Stimulated activated CD8-positive, alpha-beta memory T cell treated with anti-CD3 and anti-CD28 coated beads, Interleukin-7, amount 100 ng/mL, for 48 hours (primary cell): ENCODE measurements at places on chromosomes 4 and X.
A peak's percentile ranks its signal among the peaks of the same experiment; 100 is the strongest.

GRCh38 chr4:83174844-83175414, 60.4 kb upstream of the PLAC8 start:
- no peak for DNase-seq

GRCh38 chr4:81919223-81919622, 447.5 kb upstream of the RASGEF1B start:
- DNase-seq, result no peak

- DNase-seq, result no peak
These were observed 120.2 kb downstream of the SHOX start for GRCh38 chrX:750812-751211.

DNA sequence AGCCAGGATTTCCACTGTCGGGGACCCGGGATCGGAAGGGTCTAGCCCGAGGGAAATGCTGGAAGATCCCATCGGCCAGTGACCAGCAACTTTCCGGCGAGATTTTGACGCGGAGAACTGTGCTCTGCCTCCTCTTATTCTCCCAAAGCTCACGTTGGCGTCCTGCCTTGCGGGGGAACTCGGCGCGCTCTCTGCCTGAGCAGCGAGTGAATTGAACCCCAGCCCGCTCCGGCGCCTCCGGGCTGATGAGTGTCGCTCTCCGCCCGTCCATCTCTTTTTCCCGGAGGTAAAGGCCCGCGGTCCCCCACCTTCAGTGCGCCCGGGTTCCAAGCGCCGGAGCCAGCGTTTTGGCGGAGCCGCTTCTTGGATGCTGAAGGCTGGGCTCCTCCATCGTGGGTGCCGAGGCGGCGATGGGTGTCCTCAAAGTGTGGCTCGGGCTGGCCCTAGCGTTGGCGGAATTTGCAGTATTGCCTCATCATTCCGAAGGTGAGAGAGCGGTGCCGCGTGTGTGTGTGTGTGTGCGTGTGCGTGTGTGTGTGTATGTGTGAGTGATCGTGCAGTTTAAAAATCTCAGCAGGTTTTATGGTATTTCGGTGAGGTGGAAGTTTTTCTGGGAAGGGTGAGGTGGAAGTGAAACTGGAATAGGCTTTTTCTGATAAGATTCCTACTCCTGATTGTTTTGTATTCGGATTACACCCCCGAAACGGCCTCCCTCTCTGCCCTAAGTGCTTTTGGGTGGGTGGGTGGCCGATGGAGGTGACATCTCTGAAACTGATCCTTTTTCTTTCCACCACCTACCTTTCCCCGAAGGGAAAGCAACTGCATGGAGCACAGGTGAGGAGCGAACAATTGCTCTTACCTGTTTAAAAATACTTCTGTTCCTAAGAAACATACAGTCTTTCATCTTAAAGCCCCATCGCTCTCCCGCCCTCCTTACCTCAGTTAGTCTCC, 752 bp downstream of the FRAS1 start:
- DNase-seq, result no peak

- no peak for DNase-seq
These were observed at the start of gene FAM133A for GRCh38 chrX:93673869-93674271. FAM133A (plus strand) TSS chrX:93674206; CDS start chrX:93709420, 35,214 bp downstream.

- no peak for DNase-seq
These were observed 69.4 kb upstream of the GATB start for GRCh38 chr4:151830168-151830567.

DNA sequence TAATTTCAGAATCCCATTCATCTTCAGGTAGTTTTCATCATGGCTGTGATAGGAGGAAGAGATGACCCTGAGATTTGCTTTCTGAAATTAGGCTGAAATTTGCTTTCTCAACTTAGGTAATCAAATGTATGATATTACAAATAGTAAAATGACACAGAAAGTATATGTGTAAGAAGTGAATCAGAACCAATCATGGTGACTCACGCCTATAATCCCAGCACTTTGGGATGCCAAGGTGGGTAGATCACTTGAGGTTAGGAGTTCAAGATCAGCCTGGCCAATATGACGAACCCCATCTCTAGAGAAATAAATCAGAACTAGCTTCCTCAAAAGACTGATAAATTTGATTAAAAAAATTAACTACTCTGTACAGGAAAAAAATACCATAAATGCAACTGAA, 555.4 kb downstream of the STPG2 start:
- DNase-seq, result no peak

- no peak for DNase-seq
These were observed 326.4 kb downstream of the PPP3CA start for GRCh38 chr4:101020956-101021355.

- no peak for DNase-seq
These were observed 91.9 kb downstream of the SEL1L3 start for GRCh38 chr4:25770847-25771246.

DNA sequence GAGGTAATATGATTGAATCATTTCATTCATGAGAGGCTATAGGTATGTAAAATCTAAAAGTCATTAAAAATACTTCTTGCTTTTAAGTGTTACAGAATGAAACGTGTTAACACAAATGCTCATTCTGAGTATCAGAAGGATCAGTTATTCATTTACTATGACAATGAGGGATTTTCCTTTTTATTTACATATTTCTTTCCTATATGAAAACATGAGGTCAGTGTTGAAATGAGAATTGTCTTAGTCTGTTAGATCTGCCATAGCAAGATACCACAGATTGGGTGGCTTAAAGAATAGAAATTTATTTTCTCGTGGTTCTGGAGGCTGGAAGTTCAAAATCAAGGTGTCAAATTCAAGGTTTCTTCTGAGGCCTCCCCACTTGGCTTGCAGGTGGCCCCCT, 181.2 kb downstream of the ARHGAP10 start:
- DNase-seq, result no peak

- no peak for DNase-seq
These were observed 41.4 kb downstream of the SPRY1 start for GRCh38 chr4:123438031-123438430.

- DNase-seq, result no peak
These were observed at the start of gene SMIM10L2A for GRCh38 chrX:135421932-135422809. SMIM10L2A (plus strand) TSS chrX:135421944; CDS start chrX:135422132, 188 bp downstream.

DNA sequence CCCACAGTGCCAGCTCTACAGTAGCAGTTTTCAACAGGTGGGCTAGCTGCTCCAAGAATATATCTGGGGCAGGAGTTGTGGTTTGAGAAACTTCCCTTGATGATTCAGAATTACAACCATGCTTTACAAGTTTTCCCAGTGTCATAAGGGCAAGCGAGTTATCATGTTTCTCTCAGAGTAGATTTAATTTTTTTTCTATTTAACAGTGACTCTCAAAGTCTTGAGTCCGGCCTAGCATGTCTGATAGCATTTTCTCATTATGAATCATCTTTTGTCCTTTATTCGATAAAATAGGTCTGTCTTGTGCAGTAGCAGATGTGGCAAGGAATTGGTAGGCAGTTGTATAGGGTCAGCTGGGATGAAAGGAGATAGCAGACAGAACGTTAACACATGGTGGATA, 62.2 kb upstream of the SPANXD start:
- no peak for DNase-seq

GRCh38 chr4:73844345-73844744, 7.9 kb downstream of the CXCL6 start:
- DNase-seq, result no peak

DNA sequence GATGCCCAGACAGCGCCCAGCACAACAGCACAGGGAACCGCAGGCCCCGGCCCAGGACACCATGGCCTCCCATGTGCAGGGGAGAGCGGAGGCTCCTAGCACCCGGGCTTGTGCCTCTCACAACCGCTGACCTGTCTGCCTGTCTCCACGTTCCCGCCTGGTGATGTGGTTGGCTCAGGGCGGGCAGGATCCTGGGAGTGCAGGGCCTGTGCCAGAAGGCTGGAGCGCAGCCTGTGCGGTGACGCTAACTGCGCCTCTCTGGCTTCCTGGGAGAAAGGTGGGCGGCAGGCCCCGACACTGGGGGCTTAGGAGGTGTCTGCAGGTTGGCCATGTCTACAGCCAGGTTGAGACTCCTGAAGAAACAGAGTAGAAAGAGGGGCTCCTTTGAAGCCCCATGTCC, 48.7 kb downstream of the CPZ start:
- no peak for DNase-seq

DNA sequence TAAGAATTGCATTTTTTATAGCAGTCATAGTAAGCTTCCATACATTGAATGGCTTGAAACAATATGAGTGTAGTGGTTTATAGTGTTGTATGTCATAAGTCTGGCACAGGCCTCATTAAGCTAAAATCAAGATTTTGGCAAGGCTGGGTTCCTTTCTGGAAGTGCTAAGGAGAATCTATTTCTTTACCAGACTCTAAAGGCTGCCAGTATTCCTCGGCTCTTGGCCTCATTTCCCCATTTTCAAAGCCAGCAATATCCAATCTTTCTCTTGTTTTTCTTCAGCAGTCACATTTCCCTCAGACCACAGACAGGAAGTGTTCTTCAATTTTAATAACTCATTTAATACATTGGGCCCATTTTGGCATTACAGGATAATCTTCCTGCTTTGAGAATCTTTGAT, 1155.5 kb upstream of the PABPC4L start:
- no peak for DNase-seq

GRCh38 chrX:20437683-20438082, 171.0 kb upstream of the RPS6KA3 start:
- no peak for DNase-seq

DNA sequence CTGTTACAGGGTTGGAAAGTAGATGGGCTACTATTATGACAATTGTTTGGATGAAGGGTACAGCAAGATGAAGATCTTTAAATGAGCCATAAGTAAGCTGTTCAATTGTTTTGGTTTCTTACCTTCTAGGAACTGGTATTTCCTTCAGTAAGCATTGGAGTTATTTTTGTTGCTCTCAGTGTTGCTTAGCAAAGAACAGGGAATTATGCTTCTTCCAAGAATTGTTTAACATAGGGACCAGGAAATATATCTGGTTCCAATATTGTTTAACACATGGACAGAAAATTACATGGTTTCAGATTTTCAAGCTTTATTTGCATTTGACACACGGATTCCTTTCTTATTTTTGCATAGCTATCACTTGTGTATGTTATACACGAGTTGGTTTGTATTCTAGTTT, 1999.0 kb downstream of the ARAP2 start:
- DNase-seq, result no peak

GRCh38 chrX:119181491-119181890, 53.9 kb upstream of the KIAA1210 start:
- DNase-seq, result no peak

- DNase-seq, result peak; percentile 17
These were observed 857 bp downstream of the SCML1 start for GRCh38 chrX:17737986-17738713.

DNA sequence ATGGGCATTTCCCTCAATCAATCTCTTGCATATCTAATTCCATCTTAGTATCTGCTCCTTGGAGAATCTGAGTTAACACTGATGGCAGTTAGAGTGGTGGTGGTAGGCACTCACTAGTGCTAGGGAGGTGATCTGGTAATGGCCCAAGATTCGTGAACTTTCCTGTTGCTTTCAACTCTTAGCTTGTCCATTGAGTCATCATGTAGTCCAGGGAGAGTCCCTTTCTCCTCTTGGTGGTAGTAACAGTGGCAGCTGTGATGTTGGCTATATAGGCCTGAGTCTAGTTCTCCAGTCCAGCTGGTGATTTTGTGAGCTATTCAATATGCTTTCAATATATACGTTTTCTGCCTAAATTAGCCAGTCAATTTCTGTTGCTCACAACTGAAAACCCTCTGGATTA, 7.0 kb upstream of the XKRX start:
- DNase-seq, result no peak

DNA sequence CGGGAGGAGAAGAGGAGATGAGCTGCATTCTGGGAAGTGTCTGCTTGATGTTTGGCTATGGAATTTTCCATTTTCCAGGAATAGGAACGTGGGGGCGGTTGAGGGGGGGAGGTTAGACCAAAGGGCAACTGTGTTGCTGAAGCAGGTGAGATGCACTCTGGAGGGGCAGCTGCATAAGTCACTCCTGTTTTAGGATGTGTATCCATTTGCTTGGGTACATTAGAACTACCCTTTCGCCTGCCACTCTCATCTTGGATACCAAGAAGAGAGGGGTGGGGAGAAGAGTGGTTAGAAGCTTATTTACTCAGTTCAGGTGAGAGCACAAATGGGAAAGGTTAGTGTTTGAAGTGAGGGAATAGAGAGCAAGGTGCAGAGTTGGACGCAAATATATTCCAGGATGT, 934 bp upstream of the GPR119 start:
- DNase-seq, result no peak

DNA sequence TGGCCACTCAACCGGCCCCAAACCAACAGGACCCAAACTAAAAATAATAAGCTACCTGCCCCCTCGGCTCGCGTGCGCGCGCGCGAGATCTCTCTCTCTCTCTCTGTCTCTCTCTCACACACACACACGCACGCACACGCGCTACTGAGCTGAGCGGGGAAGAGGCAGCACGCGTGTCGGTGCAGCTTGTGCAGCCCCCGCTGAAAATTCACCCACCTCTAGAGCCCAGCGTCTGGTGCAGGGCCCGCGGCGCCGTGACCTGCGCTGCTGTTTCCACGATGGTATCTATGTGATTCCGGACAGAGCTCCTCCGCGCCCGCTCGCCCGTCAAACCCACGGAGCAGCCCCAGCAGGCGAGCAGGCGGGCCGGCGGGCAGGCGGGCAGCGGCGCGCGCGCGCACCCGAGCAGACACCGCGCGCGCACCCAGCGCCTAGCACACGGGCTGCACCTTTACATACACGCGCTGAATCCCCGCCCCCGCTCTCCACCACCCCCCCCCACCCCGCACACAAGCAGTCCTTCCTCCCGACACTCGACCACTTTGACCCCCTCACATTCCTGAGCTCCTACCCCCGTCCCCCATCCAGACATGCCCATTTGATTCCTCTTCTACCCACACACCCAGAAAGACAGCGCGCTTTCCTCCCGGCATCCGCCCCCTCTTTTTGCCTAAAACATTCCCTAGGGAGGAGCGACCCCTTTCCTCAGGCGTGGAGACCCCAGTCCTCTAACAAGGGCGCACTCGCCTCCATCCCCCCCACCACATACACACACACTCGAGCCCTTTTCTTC, 1.0 kb downstream of the SLITRK4 start:
- no peak for DNase-seq

GRCh38 chr4:127732623-127733328, 2.6 kb downstream of the SLC25A31 start:
- no peak for DNase-seq

DNA sequence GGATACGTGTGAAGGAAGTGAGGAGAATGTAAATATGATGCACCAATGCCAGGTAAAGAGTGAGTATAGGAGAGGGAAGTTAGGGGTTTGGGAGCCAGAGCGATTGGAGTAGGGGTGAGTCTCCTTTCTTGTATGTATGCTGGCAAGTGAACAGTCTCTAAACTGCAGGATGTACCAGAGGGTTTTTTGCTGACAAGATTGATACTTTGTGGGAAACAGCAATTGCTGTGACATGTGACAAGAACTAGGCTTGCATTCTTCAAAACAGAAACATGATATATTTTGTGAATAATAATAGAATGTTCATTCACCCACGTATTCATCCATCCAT, 706 bp downstream of the CHIC1 start:
- DNase-seq, result no peak

GRCh38 chrX:99073551-99073950, 1336.5 kb downstream of the PCDH19 start:
- DNase-seq, result no peak
